ENCODE measurements at places on chromosomes 3 and 15.

- DNase-seq: no peak
Observed at GRCh38 chr3:56025326-56025725, 442.9 kb downstream of the ERC2 start.

- no peak for DNase-seq
Observed at GRCh38 chr3:178856804-178857203, 214.8 kb downstream of the ZMAT3 start.

DNA sequence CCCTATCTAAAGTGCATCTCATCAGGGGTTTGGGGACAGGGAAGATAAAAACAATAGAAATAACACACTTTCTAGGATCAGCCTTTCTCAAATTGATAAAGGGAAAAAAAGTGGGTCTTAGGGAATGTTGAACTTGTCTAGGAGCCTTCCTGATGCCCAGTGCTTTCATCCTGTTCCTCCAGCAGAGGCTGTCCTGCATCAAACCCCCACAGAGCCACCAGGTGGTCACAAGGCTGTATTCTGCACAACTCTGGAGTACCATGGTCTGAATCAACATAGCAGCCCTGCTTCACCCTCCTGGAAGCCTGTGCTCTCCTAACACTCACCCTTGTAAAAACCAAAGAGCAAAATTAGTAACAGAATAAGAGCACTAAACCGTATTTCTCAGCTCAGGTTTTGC lies 118.5 kb upstream of the SLC25A36 start:
- DNase-seq: no peak

DNA sequence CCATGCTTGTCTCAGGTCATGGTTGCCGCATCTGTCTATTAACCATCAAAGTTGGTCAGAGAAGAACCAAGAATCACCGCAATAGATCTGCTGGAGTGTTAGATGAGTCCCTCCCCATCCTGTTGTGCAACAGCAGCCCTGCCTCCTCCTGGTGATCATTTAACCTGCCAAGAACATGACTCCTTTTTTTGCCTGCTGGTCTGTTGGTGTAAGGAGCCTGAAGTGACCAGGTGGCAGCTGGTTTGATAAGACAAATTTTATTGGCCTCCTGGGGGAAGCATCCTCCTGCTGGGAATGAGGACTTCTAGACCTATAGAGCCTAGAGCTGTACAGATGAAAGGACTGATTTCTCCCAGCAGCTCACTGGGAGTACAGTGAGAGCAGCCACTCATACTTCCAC lies 43.5 kb upstream of the RAF1 start:
- DNase-seq: no peak

DNA sequence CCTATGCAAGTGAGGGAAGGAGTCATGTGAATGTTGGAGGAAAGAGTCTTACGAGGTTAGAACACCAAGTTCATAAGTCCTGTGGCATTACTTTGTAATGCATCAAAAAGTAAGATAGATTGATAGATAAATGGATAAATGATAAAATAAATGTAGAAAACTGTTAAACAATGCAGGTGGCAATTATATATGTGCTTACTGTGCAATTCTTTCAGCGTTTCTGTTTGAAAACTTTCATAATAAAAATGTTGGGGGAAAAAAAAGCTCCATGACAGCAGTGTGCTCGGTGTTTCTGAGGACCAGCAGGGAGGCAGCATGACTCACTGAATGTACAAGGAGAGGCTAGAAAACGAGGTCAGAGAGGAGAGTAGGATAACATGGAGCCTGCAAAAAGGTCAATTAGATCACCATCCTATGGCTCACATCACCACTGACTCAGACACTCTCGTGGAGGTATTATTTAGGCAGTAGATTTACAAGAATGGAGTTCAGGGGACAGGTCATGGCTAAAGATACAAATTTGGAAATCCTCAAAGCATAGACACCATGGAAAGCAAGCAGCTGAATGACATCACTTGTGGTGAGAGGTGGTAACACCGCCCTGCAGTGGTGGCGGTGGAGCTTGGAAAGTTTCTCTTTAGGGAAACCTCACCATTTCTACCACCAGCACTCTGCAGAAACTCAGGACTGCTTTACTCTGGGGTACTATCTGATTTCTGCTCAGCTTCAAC lies 219.8 kb downstream of the CTNNB1 start:
- no peak for DNase-seq

DNA sequence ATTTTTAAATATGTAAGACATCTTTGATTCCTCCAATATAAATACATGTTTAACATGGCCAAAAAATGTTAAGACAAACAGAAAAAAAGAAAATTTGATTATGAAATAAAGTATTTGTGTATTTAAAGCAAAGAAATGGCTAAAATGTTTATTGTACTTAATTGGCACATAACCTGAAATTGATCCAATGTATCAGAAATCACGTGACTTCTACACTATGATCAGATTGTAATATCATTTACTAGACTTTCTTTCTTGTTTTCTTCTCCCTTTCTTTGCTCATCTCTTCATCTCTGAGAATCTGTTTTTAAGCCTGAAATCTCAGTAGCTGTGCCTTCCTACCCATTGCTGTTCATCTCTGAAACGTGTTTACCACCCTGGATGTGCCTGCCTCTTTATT lies 420.3 kb downstream of the RSL24D1 start:
- no peak for DNase-seq

DNA sequence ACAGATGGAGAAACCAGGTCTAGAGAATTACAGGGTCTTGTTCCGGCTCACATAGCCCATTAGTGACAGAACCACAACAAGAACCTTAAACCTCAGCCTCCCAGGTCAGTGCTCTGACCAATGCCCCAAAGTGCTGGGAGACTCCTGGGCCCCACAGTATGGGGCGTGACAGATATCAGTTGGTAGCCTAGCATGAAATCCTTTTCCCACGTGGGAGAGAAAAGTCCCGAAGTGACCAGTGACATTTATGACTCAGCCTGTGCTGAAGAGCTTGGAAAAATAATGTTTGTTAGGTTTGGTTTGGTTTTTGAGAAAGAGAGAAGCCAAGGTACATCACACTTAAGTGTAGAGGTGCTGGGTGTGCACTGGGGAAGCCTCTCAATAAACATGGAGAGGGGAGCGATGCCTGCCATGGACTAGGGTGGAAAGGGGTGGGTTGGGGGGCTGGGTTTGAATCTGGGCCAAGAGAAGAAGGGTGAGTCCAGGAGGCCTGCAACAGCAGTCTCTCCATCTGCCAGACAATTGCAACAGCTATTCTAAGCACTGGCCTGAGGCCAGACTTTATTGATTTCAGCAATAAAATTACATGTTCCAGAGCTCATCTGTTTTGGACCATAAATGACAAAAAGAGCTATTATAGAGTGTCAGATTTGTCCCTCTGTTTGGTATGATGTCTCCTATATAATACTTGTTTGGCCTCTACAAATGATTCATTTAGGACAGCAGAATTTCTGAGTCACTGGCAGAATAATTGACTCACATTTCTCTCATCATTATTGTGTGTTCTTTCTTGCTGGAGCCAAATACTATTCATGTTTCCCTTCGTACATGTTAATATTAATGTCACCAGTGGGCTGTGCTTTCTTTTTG lies 43.4 kb downstream of the C2CD4A start:
- no peak for DNase-seq

GRCh38 chr15:71203586-71204474 lies 88.6 kb downstream of the THSD4 start:
- no peak for DNase-seq

- DNase-seq: no peak
Observed at GRCh38 chr3:121839962-121840361, 5.0 kb downstream of the EAF2 start.

DNA sequence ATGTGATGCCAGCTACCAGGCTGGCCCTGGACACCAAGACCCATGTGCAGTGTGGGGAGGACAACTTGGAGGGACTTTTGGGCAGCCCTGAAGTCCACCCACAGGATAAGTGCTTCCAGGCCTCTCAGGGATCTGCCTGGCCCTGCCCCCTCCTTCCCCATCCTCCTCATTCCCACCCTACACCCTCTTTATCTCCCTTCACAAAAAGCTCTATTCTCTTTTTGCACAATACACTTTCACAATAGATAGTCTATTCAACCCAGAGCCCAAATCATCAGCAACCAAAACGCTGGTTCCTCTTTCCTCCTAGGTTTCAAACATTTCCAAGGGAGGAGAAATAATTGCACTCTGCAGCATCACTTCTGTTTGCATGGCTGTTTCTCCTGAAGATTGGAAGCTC lies 7.8 kb upstream of the ZNF710 start:
- no peak for DNase-seq

DNA sequence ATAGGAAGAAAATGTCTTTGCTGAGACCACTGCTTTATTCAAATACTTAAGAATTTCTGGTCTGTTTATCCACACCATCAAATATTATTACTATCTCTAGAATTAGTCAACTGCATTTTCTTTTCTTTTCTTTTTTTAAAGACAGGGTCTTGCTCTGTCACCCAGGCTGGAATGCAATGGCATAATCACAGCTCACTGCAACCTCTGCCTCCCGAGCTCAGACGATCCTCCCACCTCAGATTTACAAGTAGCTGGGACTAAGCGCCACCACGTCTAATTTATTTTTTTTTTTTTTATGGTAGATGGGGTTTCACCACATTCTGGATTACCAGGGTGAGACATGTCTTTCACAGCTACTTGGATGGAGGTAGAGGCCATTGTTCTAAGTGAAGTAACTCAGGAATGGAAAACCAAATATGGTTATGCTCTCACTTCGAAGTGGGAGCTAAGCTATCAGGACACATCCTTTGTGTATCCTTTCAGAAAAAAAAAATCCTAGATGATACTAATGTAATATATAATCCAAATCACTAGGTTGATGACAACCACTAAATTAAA lies 52.8 kb downstream of the STAG1 start:
- no peak for DNase-seq

- DNase-seq: no peak
Observed at GRCh38 chr3:40585381-40586016, 60.7 kb downstream of the ZNF621 start.

DNA sequence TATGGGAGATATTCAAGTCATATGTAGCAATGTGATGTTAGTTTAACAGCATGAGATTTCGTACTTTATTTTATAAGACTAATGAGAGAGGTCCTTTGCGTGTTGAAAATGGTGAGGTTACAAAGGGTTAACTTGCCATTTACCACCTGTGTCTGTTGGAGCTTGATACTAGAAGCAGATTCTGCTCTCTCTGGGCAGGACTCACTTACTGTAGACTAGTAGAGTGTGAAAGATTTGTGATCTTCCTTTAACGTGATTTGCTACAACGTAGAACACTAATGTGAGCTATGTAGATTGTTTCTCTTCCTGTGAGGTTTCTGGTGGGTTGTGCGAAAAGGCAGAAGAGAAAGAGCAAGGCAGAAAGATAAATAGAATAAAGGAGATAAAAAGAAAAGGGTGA lies 1.1 kb downstream of the TP63 start:
- DNase-seq: no peak

- DNase-seq: peak; percentile 53
Observed at GRCh38 chr3:194756791-194757325, 71.2 kb downstream of the FAM43A start.

- DNase-seq: no peak
Observed at GRCh38 chr15:51250217-51251011, 88.0 kb downstream of the CYP19A1 start.

GRCh38 chr3:43162230-43163084 lies 56.6 kb upstream of the POMGNT2 start:
- DNase-seq: no peak

All from NCI-H2107 (cell line).